ENCODE measurements at places on chromosomes 6 and 20.
A peak's percentile ranks its signal among the peaks of the same experiment; 100 is the strongest.

DNA sequence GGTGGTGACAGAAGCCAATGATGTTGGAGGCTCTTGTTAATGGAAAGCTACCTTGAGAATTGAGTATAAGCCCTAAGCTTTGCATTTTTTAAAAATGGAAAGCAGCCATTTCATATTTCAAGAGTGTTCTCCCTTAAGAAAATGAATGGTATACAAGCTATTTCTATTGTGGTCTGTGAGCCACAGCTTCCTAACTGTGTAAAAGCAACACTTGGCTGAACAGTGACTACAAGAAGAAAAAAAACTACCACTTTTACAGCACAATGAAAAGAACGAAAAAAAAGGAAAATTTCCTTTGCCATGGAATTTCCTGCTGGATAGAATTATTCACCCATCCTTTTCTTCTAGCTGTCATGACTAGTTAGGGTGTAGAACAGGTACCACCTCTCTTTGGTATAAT, 397.1 kb upstream of the BTBD3 start:
- DNase-seq, result no peak

DNA sequence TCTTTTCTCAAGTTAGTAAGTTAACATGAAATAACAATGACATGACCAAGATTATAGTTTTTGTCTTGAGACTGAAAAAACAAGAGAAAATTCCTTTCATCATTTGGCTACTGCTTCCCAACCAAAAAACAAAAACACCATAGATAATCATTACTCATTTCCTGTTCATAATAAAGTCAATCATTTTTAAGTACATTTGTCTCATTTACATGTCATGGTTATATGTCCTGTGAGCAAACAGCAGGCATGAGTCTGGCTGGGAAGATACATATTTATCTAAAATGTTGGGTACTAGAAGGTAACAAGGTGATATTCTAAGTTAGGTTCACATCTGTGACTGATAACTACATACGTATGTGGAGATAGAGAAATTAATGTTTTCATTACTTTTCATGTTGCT, 180.5 kb downstream of the ISM1 start:
- peak; percentile 25 for DNase-seq

GRCh38 chr20:13105039-13105438, 96.3 kb downstream of the SPTLC3 start:
- no peak for DNase-seq

- no peak for DNase-seq
Measured at GRCh38 chr6:107991061-107991460, 33.1 kb upstream of the SEC63 start.

DNA sequence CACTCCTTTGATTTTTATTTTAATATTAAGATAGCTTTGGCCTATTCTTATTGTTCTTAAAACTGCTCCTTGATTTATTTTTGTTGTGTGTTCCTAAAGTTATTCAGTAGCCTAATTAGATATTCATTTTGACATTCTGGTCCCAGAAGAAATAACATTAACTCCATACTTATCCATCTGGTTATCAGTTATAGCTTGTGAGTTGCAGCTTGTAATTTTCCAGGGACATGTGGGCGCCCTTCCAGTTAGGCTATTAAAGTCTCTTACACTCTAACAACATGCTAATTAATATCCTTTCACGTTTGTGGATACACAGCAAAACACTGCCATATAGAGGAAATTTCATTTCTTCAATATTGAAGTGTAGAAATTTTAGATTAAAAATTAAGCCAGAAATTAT, 987.5 kb downstream of the HACE1 start:
- no peak for DNase-seq

GRCh38 chr20:20549267-20549612, 163.2 kb downstream of the RALGAPA2 start:
- DNase-seq, result peak; percentile 17

- DNase-seq, result peak; percentile 17
Measured at GRCh38 chr20:44969300-44969894, 3.1 kb downstream of the STK4 start.

DNA sequence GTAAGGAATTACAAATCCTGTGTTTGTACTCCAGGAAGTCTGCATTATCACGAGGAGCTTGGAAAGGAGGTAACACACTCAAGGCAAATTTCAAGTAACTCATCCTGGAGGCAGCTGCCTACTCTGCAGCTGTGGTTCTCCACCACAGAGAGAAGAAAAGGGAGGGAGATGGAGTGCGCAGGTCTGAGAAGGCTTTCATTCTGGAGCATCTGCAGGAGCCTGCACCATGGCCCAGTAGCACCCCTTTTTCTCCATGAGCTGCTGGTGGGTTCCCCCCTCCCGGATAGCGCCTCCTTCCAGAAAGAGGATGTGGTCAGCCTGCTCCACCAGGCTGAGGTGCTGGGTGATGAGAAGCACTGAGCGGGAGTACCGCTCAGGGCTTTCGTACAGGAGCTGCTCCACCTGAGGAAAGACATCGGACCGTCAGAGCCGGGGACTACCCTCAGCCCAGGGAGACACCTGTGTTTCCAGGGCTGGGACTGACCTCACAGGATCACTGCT, 1.6 kb upstream of the PSMB8 start:
- no peak for DNase-seq

DNA sequence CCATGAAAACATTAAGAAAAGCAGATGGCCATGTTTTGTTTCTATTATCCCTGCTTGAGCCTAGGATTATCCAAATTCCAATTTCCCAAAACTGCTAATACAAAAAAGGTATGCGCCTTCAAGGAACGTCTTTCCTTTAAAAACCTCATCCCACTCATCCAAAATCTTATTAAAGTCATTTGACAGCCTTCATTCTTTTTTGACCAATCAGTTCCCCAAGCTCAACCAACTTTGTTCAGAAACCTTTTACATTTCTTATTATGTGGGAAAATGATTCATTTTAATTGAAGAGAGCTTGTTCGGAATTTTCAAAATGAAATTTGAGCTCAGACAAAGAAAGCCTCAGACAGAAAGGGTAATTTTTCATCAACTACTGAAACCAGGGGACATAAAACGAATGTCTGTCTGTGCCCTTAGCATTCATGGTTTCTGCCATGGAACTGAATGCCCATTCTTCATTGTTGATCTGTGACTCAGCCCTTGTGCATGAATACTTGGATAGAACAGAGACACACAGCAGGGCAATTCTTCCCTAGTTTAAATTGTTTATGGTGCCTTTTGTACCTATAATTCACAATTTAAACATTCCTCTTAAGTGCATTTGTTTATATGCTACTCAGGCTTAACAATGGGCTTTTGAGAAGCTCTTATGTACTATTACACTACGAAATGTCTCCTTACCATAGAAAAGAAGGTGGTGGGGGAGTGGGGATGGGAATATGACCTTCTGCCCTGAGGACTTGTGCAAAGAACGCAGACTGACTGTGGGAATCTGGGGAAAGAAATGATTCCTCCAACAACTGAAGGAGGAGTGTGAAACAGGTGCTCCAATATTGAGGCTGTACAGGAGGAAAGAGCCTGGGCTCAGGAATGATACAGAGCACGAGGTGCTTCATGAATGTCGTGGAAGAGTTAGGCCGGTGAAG, 49.8 kb upstream of the ERVFRD-1 start:
- peak; percentile 22 for DNase-seq

- DNase-seq, result no peak
Measured at GRCh38 chr6:811191-811590, 118.3 kb upstream of the EXOC2 start.

- DNase-seq, result no peak
Measured at GRCh38 chr20:62239278-62239879, 1.1 kb downstream of the OSBPL2 start.

GRCh38 chr6:122719176-122719575, 60.3 kb upstream of the FABP7 start:
- DNase-seq, result no peak

DNA sequence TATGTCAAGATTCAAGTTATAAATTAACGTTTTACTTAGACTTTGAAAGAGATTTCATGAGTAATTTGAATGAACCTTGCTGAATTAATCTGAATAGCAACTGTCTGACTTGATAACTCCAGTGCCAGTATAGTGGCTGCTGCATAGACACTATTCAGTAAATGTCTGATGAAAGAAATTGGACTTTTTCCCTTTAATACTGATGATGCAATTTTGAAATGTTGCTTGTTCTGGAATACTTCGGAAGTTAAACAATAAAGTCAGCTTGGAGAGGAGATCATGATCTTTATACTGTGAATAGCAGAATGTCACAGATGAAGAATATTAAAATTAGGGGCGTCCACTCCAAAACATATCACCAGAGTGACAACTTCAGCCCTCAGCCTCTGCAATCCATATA, 3.6 kb upstream of the PGBD1 start:
- DNase-seq, result no peak

DNA sequence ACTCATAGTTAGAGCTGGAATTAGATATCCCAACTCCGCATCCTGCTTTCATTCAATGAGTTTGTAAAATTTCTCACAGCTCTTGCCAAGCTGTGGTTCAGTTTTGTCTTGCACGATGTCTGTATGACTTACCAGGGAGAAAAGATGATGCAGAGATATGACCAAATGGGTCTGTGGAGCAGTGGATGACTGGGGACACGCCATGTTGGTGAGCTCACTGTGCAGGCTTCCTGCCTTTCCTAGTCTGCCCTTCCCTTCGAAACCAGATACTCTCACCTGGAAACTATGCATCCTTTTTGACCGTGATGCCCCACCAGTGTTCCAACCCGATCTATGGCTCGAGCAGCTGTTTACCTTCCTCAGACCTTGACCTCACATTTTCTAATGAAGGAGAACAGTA, 262.7 kb upstream of the BMP2 start:
- no peak for DNase-seq

GRCh38 chr6:27687154-27688013, 214.5 kb upstream of the ZNF184 start:
- DNase-seq, result peak; percentile 87

DNA sequence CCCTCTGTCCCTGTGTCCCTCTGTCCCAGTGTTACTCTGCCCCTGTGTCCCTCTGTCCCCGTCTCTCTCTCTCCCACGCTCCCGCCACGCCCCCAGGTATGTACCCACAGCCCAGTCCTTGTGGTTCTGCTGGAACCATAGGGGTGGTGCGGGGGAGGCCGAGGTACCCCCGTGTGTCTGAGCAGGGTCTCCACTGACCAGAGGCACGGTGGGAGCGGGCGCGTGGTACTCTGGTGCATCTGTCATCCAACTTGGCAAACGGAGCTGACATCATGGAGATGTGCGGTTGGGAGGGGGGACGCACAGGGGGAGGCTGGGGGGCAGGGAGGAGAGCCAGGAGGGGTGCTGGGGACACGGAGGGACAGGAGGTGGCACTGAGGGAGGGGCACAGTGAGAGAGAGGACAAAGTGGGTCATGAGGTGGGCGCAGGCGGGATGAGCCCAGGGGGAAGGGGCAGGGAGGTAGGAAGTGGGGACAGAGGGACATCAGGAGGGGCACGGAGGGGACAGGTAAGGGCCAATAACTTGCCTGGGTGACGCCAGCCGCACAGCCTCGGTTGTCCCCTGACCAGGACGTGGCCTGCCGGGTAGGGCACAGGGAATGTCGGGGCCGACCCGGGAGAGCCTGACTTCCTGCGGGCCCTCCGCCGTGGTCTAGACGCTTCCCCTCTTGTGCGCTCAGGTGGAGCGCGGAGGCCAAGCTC, 163.6 kb upstream of the PDE10A start:
- DNase-seq, result no peak

GRCh38 chr20:37142708-37143107, 36.4 kb upstream of the RPN2 start:
- peak; percentile 36 for DNase-seq

- DNase-seq, result peak; percentile 25
Measured at GRCh38 chr20:59920944-59921343, 12.5 kb downstream of the SYCP2 start.

GRCh38 chr6:110550353-110550752, 73.9 kb upstream of the SLC22A16 start:
- DNase-seq, result no peak

- no peak for DNase-seq
Measured at GRCh38 chr6:50853939-50854338, 35.3 kb downstream of the TFAP2B start.

DNA sequence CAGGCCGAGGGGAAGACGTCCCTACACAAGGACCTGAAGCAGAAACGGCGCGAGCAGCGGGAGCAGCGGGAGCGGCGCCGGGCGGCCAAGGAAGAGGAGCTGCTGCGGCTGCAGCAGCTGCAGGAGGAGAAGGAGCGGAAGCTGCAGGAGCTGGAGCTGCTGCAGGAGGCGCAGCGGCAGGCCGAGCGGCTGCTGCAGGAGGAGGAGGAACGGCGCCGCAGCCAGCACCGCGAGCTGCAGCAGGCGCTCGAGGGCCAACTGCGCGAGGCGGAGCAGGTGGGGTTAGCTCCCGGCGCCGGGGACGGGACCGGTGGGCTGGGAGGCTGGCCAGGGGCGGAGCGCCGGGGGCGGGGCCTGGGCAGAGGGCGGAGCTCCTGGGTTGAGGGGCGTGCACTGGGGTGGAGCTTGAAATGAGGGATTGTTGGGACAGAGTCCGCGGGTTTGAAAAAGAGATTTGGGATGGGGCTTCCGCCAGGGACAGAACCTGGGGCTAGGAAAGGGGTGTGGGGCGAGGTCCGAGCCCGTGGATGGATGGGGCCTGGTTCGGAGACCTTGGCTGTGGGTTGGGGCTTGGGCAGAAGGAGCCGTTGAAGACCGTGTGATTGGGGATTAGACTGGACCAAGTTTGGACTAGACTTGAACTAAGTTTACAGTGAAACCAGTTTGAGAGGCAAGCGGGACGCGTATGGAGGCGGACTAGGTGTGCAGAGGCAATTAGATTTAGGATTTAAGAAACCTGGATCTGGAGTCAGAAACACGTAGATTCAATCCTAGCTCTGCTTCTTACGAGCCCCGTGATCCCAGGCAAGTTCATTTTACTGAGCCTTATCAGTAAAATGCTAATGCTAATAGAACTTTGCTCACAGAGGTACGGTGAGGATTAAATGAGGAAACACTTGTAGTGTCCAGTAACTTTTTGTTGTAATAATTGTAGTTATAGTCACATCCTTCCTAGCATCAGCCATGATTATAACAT, 20.9 kb downstream of the DEF6 start:
- peak; percentile 90 for DNase-seq

- peak; percentile 96 for DNase-seq
Measured at GRCh38 chr6:129844118-129844891, 16.8 kb downstream of the TMEM244 start.

- no peak for DNase-seq
Measured at GRCh38 chr20:49893242-49894072, 21.9 kb downstream of the SPATA2 start.

DNA sequence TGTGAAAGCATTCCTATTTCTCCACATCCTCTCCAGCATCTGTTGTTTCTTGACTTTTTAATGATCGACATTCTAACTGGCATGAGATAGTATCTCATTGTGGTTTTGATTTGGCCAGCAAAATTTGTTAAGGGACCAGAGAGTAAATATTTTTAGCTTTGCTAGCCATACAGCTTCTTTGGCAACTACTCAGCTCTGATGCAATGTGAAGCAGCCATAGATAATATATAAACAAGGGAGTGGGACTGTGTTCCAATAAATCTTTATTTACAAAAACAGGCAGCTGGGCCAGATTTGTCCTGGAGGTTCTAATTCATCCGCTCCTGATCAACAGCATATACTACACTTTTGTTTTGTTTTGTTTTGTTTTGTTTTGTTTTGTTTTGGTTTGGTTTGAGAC, 202.9 kb downstream of the ZNF217 start:
- no peak for DNase-seq

DNA sequence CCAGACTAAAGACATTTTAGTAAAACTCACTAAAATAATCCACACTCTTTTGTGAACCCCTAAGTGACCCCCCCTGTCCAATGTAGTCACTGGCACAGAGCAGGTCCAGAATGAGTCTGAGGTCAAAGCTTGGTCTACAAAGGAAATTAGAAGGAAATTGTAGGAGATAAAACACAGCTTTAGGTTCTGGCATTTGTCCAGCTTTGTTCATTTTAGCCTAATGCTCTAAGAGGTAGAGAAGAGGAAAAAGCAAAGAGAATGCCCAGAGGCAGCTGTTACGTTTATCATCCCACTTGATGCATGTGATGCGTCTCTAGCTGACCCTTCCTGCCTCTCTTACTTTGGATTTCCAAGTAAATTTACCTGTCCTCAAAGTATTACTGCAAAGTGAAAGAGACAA, 62.5 kb downstream of the CNKSR3 start:
- peak; percentile 34 for DNase-seq

Data from ELR (cell line).